ENCODE measurements at places on chromosomes 4 and X. TPM values are rescaled to one million over a fixed set of nuclear protein-coding genes. Genes with fewer than 3 reads are reported as not detected.

Gene CT45A3
- not detected for total RNA-seq

Gene PABPC1L2B
- not detected for total RNA-seq

Gene PACRGL
- total RNA-seq = 62.3 TPM

Gene QDPR
- 28.2 TPM for total RNA-seq

Gene VMA21
- total RNA-seq = 83.6 TPM

Gene CT47B1
- total RNA-seq = not detected

Gene NDUFA1
- total RNA-seq = 19.7 TPM

Gene SSR4
- 71.7 TPM for total RNA-seq

Gene TXK
- total RNA-seq = 2.8 TPM

Gene VCX3B
- total RNA-seq = not detected

Gene NPY2R
- 1.3 TPM for total RNA-seq

Gene HSFX2
- total RNA-seq = 1.9 TPM

Gene RAB41
- not detected for total RNA-seq

Gene PCDH10
- 45.4 TPM for total RNA-seq

Gene RBM46
- total RNA-seq = not detected

Gene WDR17
- 78.6 TPM for total RNA-seq

Gene DRD5
- 0.63 TPM for total RNA-seq

Gene LAS1L
- total RNA-seq = 24.7 TPM

Gene PABPC1L2A
- total RNA-seq = 0.94 TPM

Gene CT45A2
- total RNA-seq = not detected

Gene HSFX4
- not detected for total RNA-seq

Gene KIT
- 41.9 TPM for total RNA-seq

Gene P2RY8
- not detected for total RNA-seq

Gene GPR82
- not detected for total RNA-seq

Gene MGAT4D
- total RNA-seq = not detected

Gene JAKMIP1
- total RNA-seq = 29.4 TPM

Gene GK2
- not detected for total RNA-seq

Gene XAGE1A
- total RNA-seq = not detected

Gene PDLIM3
- 22.5 TPM for total RNA-seq

Gene ADGRG2
- 7.5 TPM for total RNA-seq

Gene TSPYL2
- total RNA-seq = 12.5 TPM

Gene ERCC6L
- 0.94 TPM for total RNA-seq

Gene JCHAIN
- total RNA-seq = not detected

Gene ITIH6
- not detected for total RNA-seq

Gene CBLL2
- total RNA-seq = not detected

Gene GLRB
- total RNA-seq = 37.9 TPM

Gene CFI
- total RNA-seq = 1.6 TPM

Gene PABPC5
- 8.1 TPM for total RNA-seq

Gene SPP1
- 161 TPM for total RNA-seq

Gene MAGEA12
- not detected for total RNA-seq

Gene GCNA
- total RNA-seq = 5.3 TPM

Gene PLAC1
- total RNA-seq = not detected

Gene KLHL2
- total RNA-seq = 62.3 TPM

Gene TSPAN5
- 87.3 TPM for total RNA-seq

Gene UGT2A1
- not detected for total RNA-seq

Gene CXCL3
- not detected for total RNA-seq

Gene ARMCX4
- 32.9 TPM for total RNA-seq

Gene ZMAT1
- 22.8 TPM for total RNA-seq

Gene SPATA18
- total RNA-seq = 2.8 TPM

Gene PRKX
- 26.6 TPM for total RNA-seq

Measured in parietal lobe (tissue), 2 donors.